ENCODE measurements at places on chromosomes 7 and 10.

DNA sequence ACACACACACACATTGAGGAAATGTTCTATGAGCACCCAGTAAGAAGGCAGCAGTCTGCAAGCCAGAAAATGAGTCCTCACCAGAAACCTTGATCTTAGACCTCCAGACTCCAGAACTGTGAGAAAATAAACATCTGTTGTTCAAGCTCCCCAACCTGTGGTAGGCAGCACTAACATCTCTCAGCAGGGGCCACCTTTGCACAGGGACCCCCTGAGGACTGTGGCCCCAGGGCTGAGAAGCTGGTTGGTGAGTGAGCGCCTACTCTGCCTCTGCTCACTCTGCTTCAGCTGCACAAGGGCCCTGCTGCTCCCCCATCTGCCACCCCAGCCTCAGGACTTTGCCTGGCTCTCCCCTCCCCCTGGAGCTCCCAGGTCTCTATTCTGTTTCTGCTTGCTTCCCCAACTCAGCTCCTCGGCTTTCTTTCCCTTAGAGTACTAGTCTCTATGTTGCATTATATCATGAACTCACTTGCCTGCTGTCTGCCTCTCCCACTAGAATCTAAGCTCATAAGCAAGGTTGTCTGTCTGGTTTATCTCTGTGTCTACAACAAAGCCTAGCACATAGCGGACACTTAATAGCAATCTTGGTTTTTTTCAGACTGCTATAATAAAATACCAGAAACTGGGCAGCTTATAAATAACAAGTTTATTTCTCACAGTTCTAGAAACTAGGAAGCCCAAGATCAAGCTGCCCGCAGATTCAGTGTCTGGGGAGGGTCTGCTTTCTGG is 40.4 kb upstream of the PRLHR start:
- DNase-seq: no peak

- DNase-seq: no peak
These were observed 114.7 kb upstream of the AHR start for GRCh38 chr7:17183630-17184328.

DNA sequence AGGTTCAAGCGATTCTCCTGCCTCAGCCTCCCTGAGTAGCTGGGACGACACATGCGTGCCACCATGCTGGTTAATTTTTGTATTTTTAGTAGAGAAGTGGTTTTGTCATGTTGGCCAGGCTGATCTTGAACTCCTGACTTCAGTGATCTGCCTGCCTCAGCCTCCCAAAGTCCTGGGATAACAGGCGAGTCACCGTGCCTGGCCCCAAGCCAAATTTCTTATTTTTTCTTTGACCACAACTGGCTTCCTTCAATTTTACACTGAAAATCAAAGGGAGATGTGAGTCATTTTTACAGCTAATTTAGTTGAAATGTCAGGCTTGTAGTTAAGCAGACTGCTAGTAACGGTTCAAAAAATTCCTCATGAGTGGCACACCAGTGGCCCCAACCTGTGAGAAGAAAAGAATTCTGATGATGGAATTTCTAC is 7.8 kb downstream of the RNF216 start:
- DNase-seq: no peak

DNA sequence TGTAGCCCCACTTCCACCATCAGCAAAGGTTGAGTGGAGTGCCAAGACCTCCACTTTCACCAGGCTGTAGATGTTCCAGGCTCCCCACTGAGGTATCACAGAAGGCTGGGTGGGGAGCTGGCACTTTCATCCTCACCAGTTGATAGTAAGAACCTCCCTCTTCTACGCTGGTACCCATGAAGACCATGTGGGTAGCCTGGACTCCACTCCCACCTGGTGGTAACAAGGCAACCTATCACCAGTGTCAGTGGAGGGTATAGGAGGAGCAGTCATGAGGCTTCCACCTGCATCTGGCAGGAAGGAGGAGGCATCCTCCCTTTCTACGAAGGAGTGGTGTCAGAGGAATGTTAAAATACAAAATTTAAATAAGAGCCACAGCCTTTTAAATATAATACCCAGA is 4.4 kb downstream of the SMIM30 start:
- DNase-seq: no peak

- peak; percentile 95 for DNase-seq
These were observed at the start of gene CCAR1 for GRCh38 chr10:68720793-68721672. Gene CCAR1, plus strand, starts transcription at chr10:68721239. Its CDS starts 1,266 bp downstream, at chr10:68722505.

- DNase-seq: no peak
These were observed 77.8 kb upstream of the SH2B2 start for GRCh38 chr7:102208826-102209225.

DNA sequence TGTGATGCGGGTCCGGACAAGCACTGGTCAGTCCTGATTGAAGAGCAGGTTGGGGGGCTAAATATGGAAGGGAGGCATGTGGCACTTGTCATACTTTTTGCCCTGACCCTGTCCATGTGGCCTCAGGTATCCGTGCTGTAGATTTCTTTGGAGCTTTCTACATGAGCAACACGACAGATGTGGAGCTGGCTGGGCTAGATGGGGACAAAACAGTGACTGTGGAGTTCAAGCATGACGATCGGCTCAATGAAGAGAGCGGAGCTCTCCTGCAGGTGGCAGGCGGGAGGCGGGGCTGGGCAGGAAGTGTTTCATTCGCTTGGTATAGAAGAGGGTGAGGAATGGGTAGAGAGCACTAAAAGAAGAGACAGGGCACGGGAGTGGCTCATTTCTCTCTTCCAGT is 13.0 kb upstream of the CHCHD1 start:
- DNase-seq: peak; percentile 70

- DNase-seq: no peak
These were observed 699 bp downstream of the GHITM start for GRCh38 chr10:84140036-84140379.

DNA sequence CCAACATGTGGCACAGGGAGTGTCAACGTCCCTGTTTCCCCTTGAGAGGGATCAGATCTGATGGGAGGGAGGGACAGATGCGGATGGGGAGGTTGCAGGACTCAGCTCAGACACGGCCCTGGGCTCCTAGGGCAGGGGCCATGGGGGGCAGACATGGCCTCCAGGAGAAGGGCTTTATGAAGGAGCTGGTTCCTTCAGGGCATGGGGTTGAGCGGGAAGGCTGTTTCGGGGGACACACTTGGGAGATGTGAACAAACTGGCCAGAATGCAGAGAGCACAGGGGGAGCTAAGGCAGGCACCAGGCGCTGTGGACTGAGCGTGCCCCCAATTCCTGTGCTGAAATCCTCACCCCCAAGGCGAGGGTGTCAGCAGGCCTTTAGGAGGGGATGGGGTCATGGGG is 581.9 kb upstream of the FOXK1 start:
- DNase-seq: no peak

- no peak for DNase-seq
These were observed 4.1 kb downstream of the NUDT1 start for GRCh38 chr7:2245883-2246675.

DNA sequence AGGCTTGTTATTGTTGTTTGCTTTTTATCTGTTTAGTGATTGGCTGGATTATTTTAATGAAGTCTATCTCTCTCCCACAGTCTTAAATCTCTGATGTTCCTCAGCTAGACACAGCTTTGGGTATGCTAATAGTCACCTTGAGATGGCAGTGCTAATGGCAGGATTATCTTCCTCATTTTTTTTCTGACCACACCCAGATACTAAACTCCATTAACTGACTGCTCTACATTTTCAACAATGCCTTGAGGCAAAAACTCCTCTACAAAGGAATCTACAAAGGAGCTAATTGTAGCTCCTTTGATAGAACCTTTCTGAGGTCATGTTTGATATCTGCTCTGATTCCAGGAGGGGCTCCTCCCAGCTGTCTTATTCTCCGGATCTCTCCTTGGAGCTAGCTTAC is 122.6 kb downstream of the HBP1 start:
- DNase-seq: no peak

DNA sequence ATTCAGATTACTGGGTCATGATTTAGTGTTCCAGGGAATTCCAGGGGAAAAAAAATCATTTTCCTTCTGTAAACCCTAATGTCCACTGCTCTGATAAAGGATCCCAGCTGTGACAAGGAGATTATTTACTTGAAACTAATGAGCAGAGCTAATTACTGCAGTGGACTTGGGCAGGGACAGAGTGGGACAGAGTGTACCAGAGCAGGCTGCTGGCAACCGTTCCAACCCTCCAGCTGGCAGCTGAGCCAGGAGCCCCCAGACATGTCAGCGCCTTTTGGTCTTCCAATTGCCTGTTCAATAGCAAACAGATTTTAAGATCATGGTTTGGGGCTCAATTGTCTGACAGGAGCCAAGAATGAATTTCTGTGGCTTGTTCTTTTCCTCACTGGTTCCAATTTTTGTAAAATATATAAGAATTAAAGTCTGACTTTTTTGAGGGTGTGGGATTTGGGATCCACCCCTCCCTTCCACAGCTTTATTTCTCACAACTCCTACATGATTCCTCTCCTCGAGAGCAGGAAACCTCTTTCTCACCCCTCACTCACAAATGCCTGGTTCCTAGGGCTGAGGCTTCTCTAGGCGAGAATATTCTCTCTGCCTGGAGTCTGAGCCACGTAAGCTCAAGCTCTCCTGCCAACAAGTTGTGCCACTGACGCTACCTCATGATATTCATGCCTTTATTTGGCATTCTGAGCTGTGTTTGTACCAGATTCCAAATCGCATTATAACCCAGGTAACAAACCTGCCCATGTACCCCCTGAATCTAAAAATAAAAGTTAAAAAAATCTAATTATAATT is 20.6 kb upstream of the FAM180A start:
- no peak for DNase-seq

- no peak for DNase-seq
These were observed 55.6 kb downstream of the GALNT11 start for GRCh38 chr7:152081088-152081487.

GRCh38 chr7:155794196-155794595 is 18.1 kb downstream of the SHH start:
- DNase-seq: no peak

DNA sequence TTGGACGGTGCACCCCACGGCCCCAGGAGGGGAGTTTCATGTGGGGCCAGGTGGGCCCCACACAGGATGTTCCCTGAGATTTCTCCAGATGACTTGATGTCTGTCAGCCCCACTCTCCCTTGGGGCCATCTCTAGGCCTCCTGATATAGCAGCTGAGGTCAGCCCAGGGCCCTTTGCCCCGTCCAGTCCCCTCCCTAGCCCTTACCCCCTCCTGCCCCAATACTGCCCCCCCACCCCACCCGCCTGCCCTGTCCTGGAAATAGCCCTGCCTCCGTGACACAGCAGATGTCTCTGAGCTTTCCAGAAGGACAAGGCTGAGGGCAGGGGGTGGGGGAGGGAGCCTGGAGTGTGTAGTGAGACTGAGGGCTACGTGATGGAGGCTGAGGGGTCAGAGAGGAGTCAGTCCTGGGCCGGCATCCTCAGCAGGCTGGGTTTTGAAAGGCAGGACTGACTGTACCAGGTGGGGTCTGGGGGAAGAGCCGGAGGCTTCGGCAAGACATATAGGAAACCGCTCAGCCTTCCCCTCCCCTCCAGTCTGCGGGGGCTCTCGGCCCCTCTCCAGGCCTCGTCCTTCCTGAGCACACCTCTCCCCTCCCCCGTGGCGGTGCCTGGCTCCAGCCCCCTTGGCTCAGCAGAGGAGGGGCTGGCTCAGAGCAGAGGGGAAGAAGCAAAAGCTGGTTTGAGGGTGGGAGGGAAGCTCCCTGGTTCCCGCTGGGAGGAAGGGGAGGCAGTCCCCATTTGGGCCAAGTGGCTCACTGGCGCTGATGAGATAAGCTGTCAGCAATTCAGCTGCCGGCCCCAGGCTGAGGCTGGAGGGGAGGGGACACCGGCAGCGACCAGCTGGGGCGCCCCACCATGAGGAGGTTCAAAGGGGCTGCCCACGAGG is 2.0 kb downstream of the FLNC start:
- no peak for DNase-seq

- peak; percentile 24 for DNase-seq
These were observed at the start of gene RHOBTB1 for GRCh38 chr10:60944058-60944909. Gene RHOBTB1, minus strand, starts transcription at chr10:60944185. Its CDS starts 32,643 bp downstream, at chr10:60911542.

GRCh38 chr7:80711531-80711930 is 73.1 kb downstream of the CD36 start:
- no peak for DNase-seq

- DNase-seq: no peak
These were observed 13.9 kb upstream of the FBXW4 start for GRCh38 chr10:101708870-101709269.

DNA sequence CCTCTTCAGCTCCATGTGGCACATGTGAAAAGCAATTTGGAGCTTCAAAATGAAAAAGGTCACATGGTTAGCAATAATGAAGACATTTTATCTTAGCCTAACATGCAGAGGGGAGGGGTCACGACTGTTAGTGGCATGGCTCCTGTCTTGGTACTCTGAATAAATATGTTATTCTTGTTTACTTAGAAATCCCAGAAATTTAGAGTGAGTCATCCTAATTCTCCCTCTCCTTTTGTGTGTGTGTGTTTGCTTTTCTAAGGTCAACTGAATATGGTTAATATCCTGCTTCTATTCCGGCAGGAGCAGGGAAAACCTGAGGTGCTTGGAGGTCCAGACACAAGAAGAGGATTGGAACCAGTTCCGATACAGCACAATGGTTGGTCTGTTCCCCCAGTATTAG is 17.6 kb downstream of the BCCIP start:
- DNase-seq: no peak

- DNase-seq: no peak
These were observed 102.6 kb upstream of the TBX20 start for GRCh38 chr7:35356495-35356894.

GRCh38 chr7:96303105-96303685 is 18.7 kb downstream of the SLC25A13 start:
- no peak for DNase-seq

DNA sequence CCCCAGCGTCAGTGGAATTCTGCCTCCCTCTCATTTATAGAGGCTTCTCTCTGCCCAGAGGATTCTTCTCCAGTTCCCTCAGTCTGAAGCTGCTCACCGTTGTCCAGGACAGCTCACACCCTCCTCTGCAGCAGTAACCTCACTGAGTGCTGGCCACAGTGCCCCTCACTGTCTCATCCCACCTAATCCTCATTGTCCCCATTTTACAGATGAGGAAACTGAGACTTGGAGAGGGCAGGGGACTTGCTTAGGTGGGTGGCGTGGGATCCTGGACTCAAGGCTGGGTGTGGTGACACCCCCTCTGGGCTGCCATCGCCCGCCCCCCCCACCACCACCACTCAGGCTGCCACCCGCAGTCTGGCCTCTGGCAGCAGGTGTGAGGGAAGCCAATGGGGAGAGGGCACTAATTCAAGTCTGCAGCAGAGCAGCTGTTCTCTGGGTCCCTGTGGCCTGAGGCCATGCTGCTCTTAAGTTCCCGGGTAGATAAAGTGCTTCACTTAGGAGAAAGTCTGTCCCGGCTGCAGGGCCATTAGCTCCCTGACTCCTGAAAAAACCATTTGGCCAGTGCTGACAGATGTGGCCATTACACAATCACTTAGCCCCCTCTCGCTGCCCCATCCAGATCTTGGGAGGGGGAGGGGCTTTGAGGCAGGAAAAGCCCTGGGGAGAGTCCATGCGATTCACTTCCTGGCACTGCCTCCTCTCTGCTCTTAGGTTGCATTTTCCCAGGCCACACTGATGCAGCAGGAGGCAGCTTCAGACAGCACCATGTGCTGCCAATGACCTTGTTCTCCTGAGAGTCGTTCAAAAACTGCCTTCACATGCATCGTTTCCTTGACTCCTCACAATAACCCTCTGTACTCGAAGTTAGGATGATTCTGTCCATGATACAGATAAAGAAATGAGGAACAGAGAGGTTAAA is 36.3 kb downstream of the DRGX start:
- no peak for DNase-seq

GRCh38 chr10:97312897-97313296 is 6.2 kb upstream of the FRAT1 start:
- DNase-seq: no peak

- no peak for DNase-seq
These were observed 4.0 kb upstream of the AFAP1L2 start for GRCh38 chr10:114408112-114408967.
